ENCODE measurements at places on chromosomes 3 and 15.

- DNase-seq: peak; percentile 33
Observed at GRCh38 chr15:40340740-40341400, at the start of gene CCDC9B. TSS of gene CCDC9B (minus strand) at chr15:40340939. CDS start at chr15:40340819, 120 bp downstream.

DNA sequence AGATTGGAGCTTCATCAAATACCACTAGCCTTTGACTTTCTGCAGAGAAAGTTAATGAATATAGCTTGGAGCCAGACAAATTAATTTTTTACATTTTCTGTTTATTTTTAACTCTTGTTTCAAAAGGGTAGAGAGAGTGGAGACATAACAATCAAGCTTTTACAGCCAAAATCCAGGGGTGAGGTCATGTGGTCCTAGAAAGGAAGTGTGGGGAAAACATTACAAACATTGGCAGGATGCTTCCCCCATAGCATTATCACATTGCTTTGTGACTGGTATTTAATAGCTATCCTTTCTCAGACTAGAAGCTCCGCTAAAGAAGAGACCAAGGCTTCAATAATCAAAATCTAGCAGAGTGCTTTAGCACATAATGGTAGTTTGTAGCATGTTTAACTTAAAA lies 46.4 kb upstream of the PHLDB2 start:
- DNase-seq: no peak

- DNase-seq: no peak
Observed at GRCh38 chr3:144511346-144511745, 539.7 kb downstream of the DIPK2A start.

DNA sequence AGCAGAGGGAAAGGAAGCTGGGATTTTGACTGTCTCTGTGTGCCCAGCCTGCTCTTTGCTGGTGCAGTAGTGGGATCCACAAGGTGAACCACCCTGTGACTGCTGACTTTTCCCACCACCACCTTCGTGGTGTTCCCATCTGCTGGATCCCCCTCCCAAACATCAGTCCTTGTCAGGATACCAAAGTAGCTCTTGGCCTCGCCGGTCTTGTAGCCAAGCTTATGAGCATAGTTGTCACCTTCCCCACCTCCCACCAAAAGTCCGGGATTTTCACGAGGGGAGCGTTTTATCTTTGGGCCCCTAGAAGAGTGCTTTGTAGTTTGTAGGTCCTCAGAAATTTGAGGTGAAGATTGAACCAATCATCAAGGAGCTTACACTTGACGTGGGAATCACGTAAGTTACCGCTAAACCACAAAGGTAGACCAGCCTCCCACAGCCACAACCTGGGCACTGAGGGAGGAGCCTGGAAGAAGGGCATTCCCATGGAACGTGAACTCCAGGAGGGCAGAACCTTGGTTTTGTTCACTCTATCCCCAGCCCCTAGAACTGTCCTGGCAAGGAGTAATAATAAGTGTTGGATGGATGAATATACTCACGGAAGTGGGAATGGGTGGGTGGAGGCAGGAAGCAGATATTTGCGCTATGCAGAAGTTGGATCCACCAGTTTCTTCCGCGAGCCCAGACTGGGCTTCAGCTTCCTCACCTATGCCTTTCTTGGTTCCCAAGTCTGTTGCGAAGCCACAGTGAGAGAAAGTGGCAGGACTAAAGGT lies 814 bp upstream of the TEX264 start:
- DNase-seq: no peak

GRCh38 chr3:45603226-45603625 lies 8.7 kb downstream of the LIMD1 start:
- no peak for DNase-seq

- DNase-seq: no peak
Observed at GRCh38 chr3:149342413-149343380, 9.3 kb upstream of the TM4SF18 start.

GRCh38 chr15:81992523-81992922 lies 53.3 kb downstream of the MEX3B start:
- no peak for DNase-seq

DNA sequence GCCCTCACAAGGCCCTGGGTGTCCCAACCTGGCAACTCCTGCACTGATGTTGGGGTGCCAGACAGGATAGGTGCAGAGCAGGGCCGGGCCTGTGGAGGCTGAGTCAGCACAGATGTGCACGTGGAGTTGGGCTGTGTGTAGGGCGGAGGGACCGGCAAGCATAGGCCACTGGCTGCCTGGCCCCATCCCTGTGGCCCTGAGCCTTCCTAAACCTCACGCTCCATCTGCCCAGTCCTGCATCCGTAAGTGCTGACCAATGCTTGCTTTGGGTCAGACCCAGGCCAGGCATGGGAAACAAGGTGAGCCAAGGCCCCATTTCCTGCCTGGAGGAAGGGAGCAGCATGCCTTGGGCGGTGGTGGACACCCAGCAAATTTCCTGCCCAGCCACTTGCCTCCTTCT lies 5.8 kb upstream of the IQSEC1 start:
- DNase-seq: no peak

DNA sequence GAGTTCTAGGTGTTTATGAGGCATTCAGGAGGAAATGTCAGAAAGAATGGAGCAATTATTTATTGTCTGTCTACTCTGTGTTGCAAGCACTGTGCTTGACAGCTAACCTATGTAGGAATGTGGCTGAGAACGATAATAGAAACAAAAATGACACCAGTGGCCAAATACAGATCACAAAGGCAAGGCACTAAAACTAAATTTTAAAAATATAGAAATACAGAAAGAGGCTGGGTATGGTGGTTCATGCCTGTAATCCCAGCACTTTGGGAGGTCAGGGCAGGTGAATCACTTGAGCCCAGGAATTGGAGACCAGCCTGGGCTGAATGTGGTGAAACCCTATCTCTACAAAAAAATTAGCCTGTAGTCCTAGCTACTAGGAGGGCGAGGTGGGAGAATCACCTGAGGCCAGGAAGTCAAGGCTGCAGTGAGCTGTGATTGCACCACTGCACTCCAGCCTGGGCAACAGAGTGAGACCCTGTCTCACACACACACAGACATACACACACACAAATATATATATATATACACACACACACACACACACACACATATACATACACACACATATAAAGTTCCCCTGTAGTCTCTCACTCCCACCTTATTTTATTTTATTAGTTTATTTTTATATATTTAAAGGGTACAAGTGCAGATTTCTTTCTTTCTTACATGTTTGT lies 6.0 kb downstream of the PRKCI start:
- DNase-seq: no peak

- DNase-seq: no peak
Observed at GRCh38 chr3:57783186-57784088, 27.3 kb downstream of the SLMAP start.

- DNase-seq: no peak
Observed at GRCh38 chr15:96035635-96036034, 294.9 kb upstream of the NR2F2 start.

GRCh38 chr15:90643301-90643632 lies 73.9 kb upstream of the BLM start:
- DNase-seq: no peak

DNA sequence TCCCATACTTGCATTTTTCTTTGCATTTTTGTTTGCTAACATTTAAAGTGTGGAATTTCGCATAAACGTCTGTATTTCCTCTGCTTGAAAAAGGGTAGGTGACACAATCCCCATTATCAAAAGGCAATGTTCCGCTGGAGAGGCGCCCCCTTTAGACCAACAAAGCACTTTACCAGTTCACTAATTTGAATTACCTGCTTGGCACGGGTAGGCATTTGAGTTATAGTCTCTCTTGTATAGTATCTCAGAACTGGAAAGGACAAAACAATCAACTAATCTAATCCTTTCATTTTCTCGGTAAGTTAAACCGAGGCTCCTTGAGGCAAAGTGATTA lies 775 bp upstream of the CCDC39 start:
- no peak for DNase-seq

DNA sequence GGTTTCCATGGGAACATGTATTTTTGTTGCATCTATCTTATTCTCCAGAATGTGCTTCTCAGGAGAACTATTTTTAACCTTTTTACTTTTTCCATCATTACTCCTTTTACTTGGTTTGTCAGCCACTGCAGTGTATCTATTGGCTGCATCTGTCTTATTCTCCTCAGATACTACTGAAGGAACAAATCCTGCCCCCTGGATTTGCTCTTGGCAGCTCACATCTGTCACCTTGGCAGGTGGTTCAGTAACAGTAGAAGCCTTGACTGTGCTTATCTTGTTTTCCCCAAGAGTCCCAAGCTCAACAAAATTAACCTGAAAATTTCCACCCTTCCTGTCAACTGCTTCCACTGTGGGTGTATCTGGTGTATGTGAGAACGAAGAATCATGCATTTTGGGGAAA lies 106.0 kb downstream of the MAP4 start:
- DNase-seq: no peak

DNA sequence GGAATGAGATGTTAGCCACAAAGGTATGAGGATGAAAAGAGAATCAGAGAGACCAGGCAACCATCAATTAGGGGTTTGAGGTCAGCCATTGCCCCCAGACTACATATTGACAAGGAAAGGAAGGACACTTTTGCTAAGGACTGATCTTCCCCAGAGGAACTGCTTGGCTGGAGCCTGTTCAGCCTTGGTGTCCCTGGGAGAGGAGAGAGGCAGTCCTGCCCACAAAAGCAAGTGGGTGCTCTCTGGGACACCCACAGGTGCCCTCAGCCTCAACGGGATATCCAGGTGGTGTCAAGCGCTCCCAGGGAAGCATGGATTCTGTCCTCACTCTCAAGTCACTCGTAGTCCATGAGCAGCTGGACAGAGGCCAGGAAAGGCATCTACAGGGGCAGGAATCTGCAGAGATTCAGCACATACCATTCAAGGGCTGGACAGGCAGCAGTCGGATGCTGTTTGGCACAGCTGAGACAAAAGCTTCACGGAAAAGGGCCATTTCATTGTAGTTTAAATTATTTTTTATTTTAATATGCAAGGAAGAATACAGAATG lies 166.2 kb downstream of the UACA start:
- DNase-seq: no peak

DNA sequence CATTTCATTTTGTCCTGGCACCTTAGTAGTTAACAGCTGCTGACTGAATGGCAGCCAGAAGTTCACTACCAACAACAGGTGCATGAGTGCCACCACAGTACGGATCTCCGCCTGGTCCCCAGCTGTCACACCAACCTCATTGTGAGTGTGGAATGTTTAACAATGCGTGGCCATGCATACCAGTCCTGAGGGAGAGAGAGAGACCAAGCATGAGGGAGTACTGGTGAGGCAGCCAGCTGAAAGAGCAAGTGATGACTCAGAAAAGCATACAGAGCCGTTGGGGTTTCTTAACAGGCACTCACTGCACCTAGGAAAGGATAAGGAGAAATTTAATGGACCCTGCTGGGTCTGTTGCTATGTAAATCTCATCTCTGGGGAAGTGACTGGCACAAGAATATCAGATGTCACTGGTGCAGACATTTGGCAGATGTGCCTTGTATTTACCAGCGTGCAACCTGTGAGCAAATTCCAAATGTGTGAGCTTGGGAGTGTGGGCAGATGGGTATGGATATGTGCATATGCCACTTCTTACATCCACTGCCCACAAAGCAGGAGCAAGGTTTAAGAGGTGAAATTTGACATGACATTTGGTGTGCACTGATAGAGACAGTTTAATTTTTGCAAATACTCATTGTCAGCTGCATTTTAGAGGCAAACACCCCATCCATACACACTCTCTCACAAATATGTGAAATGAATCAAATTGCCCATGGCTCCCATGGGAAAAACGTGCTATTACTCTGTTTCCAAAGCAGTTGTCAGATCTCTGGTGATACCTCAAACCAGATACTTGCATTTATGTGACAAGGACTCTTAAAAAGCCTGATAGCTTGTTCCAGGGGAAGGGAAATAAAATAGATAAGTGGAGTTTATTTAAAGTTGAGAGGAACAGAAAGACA lies 245.2 kb upstream of the ARPP21 start:
- no peak for DNase-seq

DNA sequence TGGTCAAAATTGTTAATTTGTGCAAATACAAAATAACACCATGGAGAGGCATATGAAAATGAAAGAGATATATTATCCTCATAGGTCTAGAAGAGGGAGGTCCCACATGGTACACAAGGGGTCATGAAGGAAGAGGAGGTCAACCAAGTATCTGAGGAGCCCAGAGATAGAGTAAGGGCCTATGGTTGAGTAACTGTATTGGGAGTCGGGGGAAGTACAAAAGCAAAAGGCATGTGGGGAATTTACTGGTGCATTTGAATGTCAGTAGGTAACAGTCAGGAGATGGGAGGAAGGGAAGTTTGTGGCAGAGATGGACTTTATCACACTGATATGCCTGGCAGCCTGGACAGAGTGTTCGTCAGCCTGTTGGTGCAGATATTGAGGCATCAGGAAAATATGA lies 1113.7 kb downstream of the OTOL1 start:
- no peak for DNase-seq

DNA sequence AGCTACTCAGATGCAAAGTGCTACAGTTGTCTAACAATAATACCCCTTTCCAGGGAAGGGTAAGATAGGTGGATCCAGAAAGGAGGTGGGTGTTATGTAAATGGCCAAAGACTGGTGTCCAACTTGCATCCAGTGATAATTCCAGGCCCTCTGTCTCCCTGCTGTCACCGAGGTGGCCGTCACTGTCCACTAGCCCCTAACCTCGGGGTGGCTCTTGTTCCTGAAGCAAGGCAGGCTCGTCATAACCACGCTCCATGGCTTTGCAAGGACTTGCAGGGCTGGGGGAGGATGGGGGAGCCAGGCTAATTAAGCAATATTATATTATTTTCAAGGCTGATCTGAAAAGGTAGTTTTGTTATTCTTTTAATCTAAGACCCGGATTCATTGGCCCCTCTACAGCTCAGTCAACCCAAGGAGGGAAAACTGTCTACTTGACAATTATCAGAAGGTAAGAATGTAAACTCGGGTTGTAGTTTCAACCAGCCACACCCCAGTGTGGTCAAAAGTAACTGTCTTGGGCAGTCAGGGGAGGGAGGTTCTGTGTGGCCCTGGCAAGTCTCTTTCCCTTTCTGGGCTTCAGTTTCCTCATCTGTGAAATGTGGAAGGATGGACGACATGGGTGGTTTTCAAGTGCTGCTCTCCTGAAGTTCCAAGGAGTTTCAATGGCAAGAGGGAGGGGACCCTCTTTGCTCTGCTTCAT lies 220.1 kb upstream of the BHLHE40 start:
- no peak for DNase-seq

- DNase-seq: no peak
Observed at GRCh38 chr3:186869253-186870100, 27.0 kb downstream of the ADIPOQ start.

DNA sequence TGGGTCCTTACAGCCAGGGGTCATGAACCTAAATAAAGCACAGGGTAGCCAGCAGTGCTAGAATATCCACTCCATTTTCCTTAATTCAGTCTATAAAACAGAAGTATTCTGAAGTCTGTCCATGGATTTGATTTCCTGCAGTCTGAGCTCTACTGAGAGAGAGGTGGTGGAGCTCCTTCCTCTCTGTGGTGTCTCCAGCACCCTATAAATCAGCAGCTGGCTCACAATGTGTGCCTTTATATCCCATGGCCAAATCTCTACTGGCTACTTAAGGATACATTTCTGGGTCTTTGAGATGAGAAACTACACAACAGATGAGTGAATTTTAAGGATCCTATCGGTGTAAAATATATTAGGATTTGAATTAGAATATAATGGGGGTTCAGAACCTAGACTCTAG lies 339.9 kb upstream of the RBMS3 start:
- no peak for DNase-seq

- DNase-seq: no peak
Observed at GRCh38 chr15:54772663-54773062, 424.1 kb downstream of the RSL24D1 start.

GRCh38 chr3:197846491-197846890 lies 55.4 kb downstream of the LRCH3 start:
- no peak for DNase-seq

Data from HEK293T (cell line).